Activated CD4-positive, CD25-positive, alpha-beta regulatory T cell (primary cell): ENCODE measurements at places on chromosomes 3 and 15.

- no peak for DNase-seq
These were observed 51.9 kb downstream of the EPHB1 start for GRCh38 chr3:134846911-134847317.

GRCh38 chr3:34140616-34141015, 342.2 kb downstream of the PDCD6IP start:
- no peak for DNase-seq

- no peak for DNase-seq
These were observed 89.9 kb downstream of the IL12A start for GRCh38 chr3:160078533-160078932.

- no peak for DNase-seq
These were observed 317.3 kb downstream of the FGF12 start for GRCh38 chr3:192409838-192410683.

GRCh38 chr15:65653801-65654521, 32.2 kb downstream of the SLC24A1 start:
- DNase-seq: no peak

DNA sequence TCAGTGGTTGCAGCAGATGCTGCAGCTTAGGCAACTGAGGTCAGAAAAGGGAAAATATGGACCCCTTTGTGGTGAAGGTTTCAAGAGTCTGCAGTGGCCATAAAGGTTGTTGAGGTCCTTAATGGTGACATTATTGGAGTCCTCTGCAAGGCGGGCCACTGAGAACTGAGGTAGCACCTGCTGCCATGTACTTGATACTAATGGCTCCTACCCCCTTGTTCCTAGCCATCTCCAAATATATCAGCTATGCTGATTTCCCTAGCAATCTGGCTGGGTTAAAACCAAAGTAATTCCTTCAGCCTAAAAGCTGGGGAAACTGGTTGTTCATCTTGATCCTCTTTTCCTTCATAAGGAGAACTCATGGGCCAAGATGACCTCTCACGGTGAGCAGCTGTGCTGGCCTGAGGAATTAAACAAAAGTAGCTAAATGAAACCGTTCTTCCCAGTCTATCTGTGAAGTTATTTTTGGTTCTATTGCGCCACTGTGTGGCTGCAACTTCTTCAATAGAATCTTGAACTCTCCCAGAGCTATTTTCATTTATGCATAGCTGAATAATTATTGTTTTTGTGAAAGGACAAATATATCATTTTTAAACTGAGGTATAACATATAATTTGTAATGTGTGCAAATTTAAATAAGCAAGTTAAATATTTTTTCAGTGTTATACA, 76.1 kb upstream of the PLSCR4 start:
- no peak for DNase-seq

GRCh38 chr15:101250873-101251829, 697 bp downstream of the CHSY1 start:
- no peak for DNase-seq

DNA sequence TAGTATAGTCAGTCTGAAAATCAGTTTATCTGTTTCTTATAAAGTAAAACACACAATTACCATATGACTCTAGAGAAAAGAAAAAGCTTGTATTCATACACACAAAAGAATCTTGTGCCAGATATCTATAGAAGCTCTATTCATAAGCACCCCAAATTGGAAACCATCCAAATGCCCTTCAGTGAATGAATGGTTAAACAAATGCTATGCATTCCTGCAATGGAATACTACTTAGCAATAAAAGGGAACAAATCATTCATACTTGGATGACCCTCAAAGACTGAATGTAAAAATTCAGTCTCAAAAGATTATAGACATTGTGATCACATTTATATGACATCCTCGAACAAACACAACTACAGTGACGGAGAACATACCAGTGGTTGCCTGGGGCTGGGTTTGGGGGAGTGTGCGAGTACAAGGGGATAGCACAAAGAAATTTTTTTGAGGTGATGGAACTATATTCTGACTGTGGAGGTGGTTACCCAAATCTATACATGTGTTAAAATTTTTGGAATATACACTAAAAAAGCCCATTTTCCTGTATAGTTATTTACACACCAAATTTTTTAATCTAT, 680.6 kb downstream of the NTRK3 start:
- DNase-seq: no peak

GRCh38 chr15:70133781-70134421, 36.2 kb upstream of the TLE3 start:
- DNase-seq: no peak

- DNase-seq: no peak
These were observed 87.4 kb downstream of the AAGAB start for GRCh38 chr15:67167091-67167490.

- no peak for DNase-seq
These were observed 3.6 kb upstream of the CHRM5 start for GRCh38 chr15:33964665-33965040.

- DNase-seq: no peak
These were observed 220.1 kb downstream of the MCTP2 start for GRCh38 chr15:94451466-94451865.

- no peak for DNase-seq
These were observed 63.4 kb upstream of the FEZF2 start for GRCh38 chr3:62436785-62437184.

- no peak for DNase-seq
These were observed 5.1 kb upstream of the TASOR start for GRCh38 chr3:56688191-56688590.

- no peak for DNase-seq
These were observed 46.9 kb downstream of the PIK3R4 start for GRCh38 chr3:130699765-130700164.

DNA sequence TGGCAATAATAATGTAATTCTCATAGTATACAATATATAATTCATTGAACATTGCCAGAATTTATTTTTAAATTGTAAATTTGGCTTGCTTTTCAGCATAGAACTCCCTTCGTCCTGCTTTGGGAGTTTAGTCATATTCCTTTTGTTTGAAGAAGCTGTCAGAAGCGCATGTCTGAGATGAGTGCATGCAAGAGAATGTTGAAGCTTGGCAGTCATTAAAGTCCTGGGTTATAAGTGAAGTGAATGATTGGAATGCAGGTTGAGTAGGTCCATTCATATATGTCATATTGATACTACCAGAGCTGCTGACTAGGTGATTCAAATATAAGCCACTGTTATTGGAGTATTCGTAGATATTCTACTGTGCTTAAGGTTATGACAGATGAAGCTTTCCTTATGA, 243.6 kb upstream of the MDFIC2 start:
- no peak for DNase-seq

GRCh38 chr15:48392356-48392755, 61.1 kb downstream of the DUT start:
- DNase-seq: no peak

DNA sequence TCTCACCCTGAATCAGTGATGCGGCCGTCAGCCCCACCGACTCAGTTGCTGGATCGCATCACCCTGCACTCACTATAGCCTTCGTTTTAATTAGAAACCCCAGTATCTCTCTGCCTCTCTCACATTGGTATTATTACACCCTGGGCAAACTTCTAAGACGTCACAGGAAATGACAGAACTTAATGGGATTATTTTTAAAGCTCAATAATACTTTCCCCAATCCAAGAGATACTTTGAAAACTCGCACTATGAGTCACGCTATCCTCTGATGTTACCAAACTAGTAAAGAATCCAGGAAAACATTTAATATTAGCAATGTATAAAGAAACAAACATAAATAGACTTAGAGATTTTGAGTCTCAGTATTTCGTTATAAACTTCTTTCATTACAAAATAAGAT, 36.6 kb downstream of the RUBCN start:
- no peak for DNase-seq

DNA sequence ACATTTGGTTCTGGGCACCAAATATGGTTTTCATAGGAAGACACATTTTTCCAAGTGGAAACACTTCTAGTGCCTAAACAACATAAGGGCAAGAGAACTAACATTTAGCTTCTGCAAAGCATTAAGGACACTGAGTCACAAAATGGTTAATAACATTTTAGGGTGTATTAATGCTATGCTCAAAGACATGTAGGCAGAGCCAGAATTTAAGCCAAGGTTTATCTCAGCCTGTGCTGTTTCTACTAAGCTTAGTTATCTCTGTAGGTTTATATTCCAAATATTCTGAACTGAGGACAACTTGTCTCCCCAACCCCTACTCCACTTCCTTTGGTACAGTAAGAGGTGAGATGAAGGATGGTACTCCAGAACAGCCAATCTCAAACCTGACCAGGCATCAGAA, 54.1 kb upstream of the AKAP13 start:
- no peak for DNase-seq

DNA sequence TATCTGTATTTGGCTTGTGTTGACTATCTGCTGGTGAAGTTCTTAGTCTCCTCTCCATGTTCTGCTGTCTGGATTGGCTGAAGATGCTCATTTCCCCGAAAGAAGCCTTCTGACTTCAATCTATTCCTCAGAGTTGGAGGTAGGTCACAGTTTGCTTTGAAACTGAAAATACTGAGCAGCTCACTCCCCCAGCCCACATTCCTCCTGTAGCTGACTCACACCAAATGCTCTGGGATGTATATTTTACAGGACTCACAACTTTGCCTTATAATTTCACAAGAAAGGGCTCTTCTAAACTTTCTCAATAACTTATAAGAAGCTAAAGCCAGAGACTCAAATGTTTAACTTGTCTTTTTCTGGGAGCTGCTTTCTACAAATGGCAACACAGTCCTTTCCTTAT, 36.3 kb upstream of the SNX4 start:
- DNase-seq: no peak

- DNase-seq: no peak
These were observed 124.2 kb upstream of the SMAD3 start for GRCh38 chr15:66941108-66941711.

DNA sequence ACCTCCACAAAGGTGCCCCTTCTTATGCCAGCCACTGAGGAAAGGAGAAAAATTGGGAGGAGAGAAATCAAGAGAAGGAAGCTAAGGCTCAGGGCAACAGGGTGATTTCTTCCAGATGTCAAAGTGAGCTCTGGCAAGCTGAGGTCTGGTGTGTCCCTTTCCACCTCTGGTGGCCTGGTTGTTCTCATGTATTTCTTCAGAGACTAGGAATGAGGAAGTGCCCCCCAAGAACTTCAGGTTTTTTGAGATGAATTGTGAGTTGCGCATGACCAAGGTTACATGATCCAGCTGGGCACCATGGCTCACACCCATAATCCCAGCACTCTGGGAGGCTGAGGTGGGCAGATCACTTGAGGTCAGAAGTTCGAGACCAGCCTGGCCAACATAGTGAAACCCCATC, 5.6 kb downstream of the RAB6B start:
- no peak for DNase-seq

DNA sequence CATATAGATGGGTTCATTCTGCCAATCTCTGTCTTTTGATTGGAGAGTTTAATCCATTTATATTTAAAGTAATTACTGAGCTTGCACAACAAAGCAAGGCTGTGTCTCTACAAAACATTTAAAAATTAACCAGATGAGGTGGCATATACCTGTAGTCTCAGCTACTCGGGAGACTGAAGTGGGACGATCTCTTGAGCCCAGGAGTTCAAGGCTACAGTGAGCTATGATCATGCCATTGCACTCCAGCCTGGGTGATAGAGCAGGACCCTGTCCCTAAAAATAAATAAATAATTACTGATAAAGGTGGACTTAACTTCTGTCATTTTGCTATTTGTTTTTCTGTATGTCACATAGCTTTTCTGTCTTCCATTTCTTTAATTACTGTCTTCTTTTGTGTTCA, 78.1 kb downstream of the PDE8A start:
- no peak for DNase-seq

- no peak for DNase-seq
These were observed 26.9 kb downstream of the ABTB1 start for GRCh38 chr3:127699416-127700300.

GRCh38 chr3:10251006-10251405, 2.7 kb downstream of the TATDN2 start:
- DNase-seq: no peak

GRCh38 chr3:15690748-15691147, 89.2 kb downstream of the BTD start:
- DNase-seq: no peak

GRCh38 chr15:62578546-62578945, 413.5 kb upstream of the C2CD4B start:
- DNase-seq: no peak

- no peak for DNase-seq
These were observed 218.5 kb upstream of the STT3B start for GRCh38 chr3:31314258-31314657.

- DNase-seq: no peak
These were observed 33.0 kb downstream of the MYZAP start for GRCh38 chr15:57624730-57625129.

DNA sequence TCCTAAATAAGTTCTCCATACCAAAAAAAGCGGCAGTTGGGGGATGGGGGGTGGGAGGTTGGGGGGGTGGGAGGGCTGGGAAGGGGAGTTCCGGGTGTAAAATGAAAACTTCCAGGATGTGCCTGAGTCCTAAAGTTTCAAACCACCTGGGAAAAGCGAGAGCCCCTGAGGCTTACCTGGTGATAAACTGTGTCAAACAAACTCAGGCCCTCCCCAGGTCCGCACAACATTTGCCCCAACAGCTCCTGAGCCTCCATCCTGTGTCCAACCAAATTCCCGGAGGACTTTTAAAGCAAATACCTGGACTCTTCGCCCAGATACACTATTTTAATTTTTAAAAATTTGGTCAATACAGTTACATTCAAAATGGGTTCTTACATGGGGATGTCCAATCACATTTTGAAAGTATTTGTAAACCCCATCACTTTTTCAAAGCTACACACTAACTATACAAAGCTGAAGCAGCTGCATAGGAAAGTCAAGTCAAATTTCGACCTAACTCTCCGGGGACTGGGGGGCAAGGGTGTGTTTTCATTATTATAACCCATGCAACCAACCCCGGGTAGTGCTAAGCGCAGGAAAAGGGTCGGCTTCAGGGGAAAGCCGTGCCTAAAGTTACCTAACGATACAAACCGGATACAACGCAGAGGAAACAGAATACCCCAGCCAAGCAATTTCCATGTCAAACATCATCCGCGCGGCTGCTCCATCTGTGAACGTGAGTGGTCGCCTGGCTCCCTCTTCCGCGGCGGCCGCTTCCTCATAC, 685 bp upstream of the FOXB1 start:
- no peak for DNase-seq

- DNase-seq: no peak
These were observed 81.1 kb downstream of the SOX14 start for GRCh38 chr3:137845194-137845593.

GRCh38 chr3:55445551-55445950, 41.6 kb downstream of the WNT5A start:
- no peak for DNase-seq

- no peak for DNase-seq
These were observed 293.2 kb downstream of the CNTN4 start for GRCh38 chr3:2391896-2392295.

DNA sequence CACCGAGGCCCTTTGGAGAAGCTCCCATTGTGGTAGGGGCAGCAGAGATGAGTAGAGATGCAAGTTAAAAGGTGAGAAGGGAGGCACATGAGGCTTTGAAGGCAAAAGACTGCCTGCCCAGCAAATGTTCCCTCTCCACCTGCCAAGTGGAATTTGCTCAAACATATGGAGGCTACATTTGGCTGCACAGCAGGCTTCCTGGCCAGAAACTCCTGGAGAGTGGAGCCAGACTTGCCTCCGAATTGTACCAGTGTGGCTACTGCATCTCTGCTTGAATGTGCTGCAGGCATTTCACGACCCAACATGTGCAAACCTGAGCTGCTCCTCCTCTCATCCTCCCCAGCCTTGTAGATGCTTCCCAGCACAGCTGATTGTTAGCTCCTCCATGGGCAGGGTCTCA, 229.2 kb downstream of the ZNF621 start:
- DNase-seq: no peak
